ENCODE measurements at places on chromosomes 11 and 22.
A peak's percentile ranks its signal among the peaks of the same experiment; 100 is the strongest.

- no peak overlapping the region for H3K4me3 ChIP-seq
- DNase-seq = no peak
- H3K27ac ChIP-seq = no peak overlapping the region
- no peaks in the 10 kb centered on the region for H3K4me1 ChIP-seq
- no peaks in the 10 kb centered on the region for H3K36me3 ChIP-seq
- peaks cover 77% of the 10 kb centered on the region for H3K27me3 ChIP-seq
These were observed 106.2 kb upstream of the TBCEL start for GRCh38 chr11:120917559-120918239.

DNA sequence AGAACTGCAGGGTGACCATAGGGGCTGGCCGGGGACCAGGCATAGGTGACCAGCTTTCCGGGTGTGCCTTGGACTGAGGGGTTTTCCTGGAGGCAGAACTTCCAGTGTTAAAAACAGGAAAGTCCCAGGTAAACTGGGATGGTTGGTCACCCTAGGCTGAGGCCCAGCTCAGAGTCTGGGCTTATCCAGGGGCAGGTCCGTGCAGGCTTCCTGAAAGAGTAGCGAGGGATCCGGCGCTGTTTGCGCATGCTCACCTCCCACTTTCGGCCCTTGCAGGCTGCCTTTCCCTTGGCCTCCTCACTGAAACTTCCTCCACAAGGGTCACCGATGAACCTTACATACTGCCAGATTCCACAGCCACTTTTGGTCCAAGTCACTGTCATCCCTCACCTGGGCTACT is 119.8 kb upstream of the PLET1 start:
- no peaks in the 10 kb centered on the region for H3K36me3 ChIP-seq
- peaks cover 16% of the 10 kb centered on the region for H3K27me3 ChIP-seq
- DNase-seq = no peak
- H3K27ac ChIP-seq = no peak overlapping the region

DNA sequence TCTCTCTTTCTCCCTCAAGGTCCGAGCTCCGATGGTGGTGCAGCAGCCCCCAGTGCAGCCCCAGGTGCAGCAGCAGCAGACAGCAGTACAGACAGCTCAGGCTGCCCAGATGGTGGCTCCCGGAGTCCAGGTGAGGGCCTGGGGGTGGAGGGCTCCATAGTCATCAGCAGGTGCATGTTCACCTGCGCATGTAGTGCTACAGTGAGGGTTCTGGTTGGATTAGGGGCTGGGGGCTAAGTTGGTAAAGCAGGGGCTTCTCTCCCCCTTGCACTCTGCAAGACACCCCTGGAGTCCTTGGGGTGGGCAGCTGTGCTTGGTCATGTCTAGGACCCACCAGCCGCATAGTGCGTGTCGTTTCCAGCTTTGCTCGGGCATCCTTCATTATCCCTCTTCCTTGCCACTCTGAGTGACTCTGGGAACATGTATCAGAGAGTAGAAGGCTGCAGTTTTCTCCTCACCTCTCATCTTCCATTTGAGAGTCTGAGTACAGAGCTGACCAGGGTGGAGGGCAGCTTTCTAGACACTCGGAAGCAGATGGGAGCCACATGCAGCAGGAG is 61.2 kb downstream of the MED15 start:
- H3K4me1 ChIP-seq = peaks cover 40% of the 10 kb centered on the region
- H3K4me3 ChIP-seq = peak overlapping the region; percentile 59
- H3K36me3 ChIP-seq = peaks cover 97% of the 10 kb centered on the region
- H3K27ac ChIP-seq = peak overlapping the region; percentile 94
- H3K27me3 ChIP-seq = no peaks in the 10 kb centered on the region
- no peak for DNase-seq

- DNase-seq = no peak
- peaks cover 27% of the 10 kb centered on the region for H3K4me1 ChIP-seq
- no peaks in the 10 kb centered on the region for H3K27me3 ChIP-seq
- H3K36me3 ChIP-seq = no peaks in the 10 kb centered on the region
These were observed 11.4 kb downstream of the DAGLA start for GRCh38 chr11:61691380-61692156.

DNA sequence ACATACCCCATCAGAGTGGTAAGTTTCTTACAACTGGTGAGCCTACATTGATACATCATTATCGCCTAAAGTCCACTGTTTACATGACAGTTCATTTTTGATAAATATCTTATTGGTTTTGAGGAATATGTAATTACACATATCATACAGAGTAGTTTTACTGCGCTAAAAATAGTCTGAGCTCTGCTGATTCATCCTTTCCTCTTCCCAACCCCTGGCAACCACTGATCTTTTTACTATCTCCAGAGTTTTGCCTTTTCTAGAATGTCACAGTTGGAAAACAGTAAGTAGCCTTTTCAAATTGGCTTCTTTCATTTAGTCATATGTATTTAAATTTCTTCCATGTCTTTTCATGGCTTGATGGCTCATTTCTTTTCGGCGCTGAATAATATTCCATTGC is 112.8 kb downstream of the LARGE1 start:
- no peak overlapping the region for H3K4me3 ChIP-seq
- no peaks in the 10 kb centered on the region for H3K36me3 ChIP-seq
- no peaks in the 10 kb centered on the region for H3K27me3 ChIP-seq

DNA sequence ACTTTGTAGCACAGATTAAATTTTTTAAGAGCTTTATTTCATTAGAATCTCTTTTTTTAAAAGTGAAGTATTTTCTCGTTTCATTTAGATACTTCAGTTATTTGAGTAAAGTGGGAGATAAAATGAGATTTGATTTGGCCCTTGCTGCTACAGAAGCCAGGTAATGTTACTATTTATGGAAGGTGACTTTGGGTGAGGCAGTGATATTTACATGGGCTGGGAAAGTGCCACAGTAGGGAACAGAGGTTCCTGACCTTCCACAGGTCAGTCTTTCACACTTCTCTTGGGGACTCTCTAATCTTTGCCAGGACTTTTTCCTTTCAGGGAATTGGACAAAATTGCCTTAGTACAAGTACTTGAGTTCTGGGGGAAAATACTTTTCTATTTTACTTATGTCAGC is 20.4 kb downstream of the CTR9 start:
- DNase-seq = no peak
- no peaks in the 10 kb centered on the region for H3K4me1 ChIP-seq
- H3K27me3 ChIP-seq = no peaks in the 10 kb centered on the region
- peaks cover 6% of the 10 kb centered on the region for H3K36me3 ChIP-seq
- no peak overlapping the region for H3K4me3 ChIP-seq
- H3K27ac ChIP-seq = no peak overlapping the region

GRCh38 chr22:49269371-49269770 is 558.3 kb downstream of the BRD1 start:
- no peak for DNase-seq
- no peaks in the 10 kb centered on the region for H3K36me3 ChIP-seq
- no peaks in the 10 kb centered on the region for H3K27me3 ChIP-seq
- H3K4me3 ChIP-seq = no peak overlapping the region

DNA sequence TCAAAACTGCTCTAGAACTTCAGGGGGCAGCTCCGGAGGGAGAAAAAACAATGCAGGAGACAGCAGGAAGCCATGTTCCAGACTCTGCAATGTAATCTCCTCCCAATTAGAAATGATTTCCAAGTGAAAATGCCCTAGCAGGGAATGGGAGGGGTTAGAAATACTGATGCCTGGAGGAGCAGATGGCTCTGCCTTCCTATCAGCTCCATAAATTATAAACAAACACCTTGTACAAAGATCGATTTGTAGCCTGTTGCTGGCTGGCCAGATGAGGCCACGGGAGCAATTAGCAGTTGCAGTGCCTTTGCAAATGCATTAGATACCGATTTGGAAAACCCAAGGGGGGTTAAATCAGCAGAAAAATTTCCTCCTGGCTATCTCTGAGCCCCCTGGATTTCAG is 46.6 kb upstream of the CHRM4 start:
- no peak overlapping the region for H3K4me3 ChIP-seq
- DNase-seq = no peak
- H3K4me1 ChIP-seq = no peaks in the 10 kb centered on the region

GRCh38 chr22:45376703-45377102 is 36.7 kb downstream of the SMC1B start:
- no peak for DNase-seq
- no peaks in the 10 kb centered on the region for H3K36me3 ChIP-seq
- no peaks in the 10 kb centered on the region for H3K4me1 ChIP-seq
- no peak overlapping the region for H3K27ac ChIP-seq
- no peak overlapping the region for H3K4me3 ChIP-seq
